ENCODE measurements at places on chromosomes 3 and 15.
A peak's percentile ranks its signal among the peaks of the same experiment; 100 is the strongest.

- DNase-seq: no peak
These were observed 14.1 kb upstream of the TOPAZ1 start for GRCh38 chr3:44227632-44228031.

GRCh38 chr3:185629554-185630181 is 43.6 kb downstream of the SENP2 start:
- DNase-seq: no peak

DNA sequence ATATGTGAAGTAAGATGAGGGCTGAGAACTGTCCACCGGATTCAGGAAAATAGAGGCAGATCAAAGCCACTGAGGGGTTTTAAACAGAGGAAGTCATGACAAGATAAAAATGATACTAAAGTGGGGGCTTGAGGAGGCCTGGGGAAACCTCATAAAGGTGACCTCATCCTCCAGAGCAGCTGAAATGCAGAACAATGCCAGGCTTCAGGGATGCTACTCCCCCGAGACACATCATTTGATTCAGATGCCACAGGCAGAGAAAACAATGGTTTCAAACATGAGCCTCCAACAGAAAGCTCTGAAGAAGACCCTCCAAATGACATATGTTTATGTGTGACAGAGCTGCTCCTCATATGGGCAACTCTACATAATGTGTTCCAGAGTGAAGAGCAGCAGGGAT is 6.4 kb downstream of the CFAP20DC start:
- DNase-seq: no peak

- DNase-seq: no peak
These were observed 263.2 kb downstream of the NR2F2 start for GRCh38 chr15:96593735-96594134.

- no peak for DNase-seq
These were observed 25.6 kb downstream of the HACD2 start for GRCh38 chr3:123559040-123559861.

GRCh38 chr3:123147754-123148535 is 53.8 kb upstream of the SEC22A start:
- no peak for DNase-seq

DNA sequence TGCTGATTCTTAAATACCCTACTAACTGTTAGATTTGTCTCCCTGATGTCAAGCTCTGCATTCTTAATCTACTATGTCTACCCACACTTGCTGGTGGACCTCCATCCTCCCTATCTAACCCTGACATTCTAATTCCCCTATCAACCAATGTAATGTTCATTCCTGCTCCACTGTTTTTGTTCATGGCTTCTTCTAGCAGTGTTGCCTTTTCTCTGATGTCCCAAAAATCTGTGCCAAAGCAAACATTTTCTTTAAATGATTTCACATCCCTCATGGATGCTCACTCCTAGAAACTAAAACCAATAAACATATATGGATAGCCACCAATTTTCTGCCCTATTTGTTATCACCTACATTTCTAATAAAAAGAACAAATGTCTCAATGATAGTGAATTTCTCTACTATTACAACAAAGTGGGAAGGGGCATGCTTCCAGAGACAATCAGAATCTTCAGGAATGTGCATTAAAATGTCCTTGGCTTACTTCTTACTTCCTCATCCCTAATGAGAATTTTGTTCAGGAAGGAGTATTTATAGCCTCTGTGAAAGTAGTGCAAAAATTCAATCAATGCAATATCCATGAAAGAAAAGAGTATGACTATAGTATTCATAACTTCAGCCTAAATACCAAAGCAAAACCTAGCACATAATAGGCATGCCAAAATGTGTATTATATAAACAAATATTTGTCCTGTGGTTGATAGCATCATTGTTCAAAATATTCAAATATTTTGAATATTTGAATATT is 273.3 kb downstream of the ZNF385D start:
- DNase-seq: no peak

GRCh38 chr15:35309886-35310285 is 224.8 kb upstream of the NANOGP8 start:
- no peak for DNase-seq

DNA sequence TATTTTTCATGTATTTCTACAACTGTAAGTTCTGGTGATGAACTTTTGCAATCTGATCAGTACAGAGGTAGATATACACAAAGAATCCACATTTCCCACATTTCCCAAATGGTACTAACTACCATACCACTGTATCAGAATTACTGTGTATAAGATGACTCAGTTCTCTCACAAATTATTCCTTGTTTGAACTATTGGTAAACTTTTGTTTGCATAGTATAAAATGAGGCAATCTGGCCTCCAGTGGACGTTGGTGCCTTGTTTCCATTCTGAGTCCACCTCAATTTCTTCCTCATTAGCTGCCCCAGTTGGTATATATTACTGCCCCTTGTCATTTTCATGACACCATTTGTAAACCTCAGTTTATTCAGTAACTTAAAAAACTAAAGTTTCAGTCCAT is 38.5 kb downstream of the SPTSSB start:
- DNase-seq: no peak

DNA sequence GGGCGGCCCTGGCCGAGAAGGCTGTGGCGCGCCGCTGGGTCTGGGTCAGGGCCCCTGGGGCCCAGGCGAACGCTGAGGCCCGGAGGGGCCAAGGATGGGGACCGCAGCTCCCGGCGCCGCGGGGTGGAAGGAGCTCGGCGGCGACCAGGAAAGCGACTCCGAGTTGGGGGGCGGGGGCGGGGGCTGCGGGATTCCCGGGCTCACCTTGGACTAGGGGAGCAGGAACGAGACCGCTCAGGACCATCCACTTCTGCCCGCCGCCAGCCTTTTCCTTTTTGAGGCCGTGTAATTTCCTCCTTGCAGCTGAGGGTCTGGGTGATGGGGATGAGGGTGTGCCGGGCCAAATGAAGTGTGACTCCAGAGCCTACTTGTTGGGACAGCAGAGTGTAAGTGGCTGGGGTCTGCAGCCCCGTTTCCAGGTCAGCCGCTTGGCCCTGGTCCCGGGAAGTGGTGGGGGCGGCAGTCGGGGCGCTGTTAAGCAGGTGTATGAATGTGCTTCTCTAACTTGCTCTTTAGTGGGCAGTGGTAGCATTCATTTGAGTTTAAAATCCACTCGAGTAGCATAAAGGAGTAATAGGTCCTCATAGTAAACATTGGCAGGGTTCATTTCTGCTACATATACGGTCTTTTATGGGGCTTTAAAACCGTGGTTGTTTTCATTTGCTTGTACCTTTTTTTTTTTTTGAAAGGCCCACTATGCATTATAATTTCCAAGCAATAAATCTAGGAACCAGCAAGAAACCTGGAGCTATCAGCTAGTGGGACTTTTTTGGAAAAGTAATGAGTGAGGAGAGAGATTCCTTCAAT is 717 bp downstream of the PXK start:
- no peak for DNase-seq

DNA sequence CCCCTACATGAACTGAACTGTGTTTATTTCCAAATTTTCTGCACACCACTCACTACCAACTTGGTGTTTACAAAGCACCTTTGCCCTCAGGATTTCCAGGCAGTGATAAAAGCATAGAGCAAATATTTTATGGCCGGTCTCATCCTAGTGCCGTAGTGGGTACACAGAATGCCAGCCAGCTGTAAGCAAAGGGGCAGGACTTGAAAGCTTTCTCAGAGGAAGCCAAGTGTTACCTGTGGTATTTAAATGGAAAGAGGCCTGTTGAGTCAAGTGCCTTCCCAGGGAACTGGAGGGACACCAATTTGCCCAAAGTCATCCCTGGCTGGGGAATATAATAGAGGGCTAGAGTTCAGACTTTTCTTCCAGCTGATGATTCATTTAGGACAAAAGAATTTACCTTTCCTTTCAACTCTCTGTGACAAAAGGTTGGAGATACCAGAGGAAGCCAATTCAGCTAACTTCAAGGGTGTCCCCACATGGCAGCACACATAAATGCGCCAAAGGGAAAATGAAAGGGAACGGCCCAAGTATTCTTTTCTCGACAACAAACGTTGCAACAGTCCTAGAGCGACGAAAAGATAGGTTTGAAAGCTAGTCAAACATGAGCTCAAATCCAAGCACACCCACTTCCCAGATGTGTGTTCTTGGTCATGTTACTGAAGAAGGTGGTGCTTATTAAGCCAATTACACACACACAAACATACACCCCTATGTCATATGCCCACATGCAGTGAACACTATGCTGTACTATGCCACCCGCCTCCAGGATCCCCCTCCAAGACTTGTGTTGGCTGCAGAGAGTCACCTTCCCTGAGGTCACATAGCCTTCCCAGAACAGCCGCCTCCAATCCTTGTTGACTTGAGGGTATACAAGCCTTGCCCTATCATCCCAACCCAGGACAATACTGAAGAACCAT is 27.7 kb downstream of the MAGI1 start:
- DNase-seq: no peak

GRCh38 chr3:181851063-181851462 is 139.3 kb downstream of the SOX2 start:
- DNase-seq: no peak

GRCh38 chr3:137165117-137165806 is 207.5 kb downstream of the IL20RB start:
- no peak for DNase-seq

DNA sequence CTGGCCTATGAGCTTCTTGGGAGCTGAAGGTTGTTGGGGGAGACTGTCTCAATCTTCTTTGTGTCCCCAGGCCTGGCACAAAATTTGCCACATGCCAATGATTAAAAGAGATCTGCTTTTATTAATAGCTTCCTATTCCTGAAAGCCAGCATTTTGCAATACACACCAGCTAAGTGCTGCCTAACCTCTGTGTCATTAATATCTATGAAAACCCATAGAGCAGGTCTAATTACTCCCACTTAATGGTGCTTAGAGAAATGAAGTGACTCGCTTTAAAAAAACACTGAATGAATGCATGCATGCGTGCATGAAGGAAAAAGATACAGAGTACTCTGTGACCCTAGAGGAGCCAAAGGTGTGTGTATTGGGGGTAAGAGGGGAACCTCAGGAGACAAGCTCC is 55.0 kb downstream of the SLC6A1 start:
- DNase-seq: no peak

DNA sequence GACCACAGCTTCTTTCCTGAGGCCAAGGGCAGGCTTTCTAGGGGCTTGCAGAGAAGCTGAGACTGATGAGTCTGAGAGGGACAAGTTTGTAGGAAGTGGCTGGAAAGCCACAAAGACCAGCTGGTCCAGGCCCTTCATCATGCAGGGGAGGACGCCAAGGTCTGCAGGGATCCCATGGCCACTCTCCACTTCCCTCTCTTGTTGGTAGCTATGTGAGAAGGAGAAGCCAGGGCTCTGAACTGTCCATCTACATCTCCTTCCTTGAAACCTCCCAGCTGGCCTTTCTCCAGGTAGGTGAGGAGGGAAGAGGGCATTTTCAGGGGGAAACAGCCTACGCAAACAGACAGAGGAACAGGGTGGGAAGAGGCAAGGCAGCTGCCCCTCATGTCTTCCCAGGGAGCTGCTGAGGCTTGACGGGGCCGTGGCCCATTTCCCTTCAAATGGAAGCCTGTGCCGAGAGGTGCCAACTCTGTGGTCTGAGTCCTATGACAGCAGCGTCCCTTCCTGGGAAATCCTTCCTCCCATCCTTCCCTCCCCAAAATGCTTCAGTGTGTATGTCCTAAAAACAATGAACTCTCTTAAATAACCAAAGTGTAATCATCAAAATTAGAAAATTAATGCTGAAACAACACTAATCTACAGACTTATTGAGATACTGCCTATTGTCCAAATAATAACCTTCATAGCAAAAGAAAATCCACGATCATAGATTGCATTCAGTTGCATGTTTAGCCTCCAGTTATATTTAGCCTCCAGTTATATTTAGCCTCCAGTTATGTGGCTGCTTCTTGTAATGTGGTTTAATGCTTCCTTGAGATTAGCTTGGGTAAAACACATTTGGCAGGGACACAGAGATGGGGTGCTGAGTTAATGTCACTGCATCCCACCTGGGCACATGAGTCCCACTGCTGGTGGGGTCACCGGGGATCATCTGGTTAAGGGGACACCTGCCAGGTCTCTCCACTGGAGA is 36.0 kb downstream of the GNB5 start:
- no peak for DNase-seq

DNA sequence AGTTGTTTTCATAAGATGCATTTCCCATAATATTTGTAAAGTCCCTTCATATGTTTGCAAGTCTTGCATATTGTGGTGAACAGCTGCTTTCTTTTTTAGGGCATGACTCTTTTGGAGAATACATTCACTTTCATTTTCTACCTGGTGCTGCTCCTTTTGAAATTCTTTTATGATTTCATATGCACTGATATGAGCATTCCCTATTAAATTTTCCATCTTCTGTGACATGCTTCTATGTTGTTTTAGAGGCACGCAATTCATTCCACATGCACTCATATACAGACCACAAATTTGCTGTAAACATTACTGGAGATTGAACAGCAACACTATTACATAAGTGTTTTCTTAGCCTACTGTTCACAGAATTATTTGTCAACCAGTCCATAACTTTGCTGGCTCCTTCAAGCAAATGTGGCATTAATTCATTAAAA is 92.8 kb upstream of the TNFSF10 start:
- no peak for DNase-seq

DNA sequence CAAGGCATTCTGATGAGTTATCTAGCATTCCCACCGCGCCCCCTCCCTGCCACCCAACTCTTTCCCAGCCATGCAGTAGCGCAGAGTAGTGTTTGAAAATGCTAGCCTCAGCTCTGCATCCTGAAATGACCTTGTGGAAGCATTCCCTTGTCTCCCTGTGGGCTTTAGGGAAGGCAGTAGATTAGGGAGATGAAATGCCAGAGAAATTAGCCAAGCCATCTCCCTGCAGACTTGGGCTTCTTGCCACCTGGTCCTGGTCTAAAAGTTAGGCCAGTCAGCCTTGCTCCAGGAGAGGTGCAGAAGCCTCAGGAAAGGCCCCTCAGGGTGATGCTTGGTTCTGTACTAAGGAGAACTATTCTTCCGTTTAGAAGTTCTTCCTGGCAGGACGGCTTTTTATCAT is 231.2 kb downstream of the CACNA2D3 start:
- DNase-seq: no peak

DNA sequence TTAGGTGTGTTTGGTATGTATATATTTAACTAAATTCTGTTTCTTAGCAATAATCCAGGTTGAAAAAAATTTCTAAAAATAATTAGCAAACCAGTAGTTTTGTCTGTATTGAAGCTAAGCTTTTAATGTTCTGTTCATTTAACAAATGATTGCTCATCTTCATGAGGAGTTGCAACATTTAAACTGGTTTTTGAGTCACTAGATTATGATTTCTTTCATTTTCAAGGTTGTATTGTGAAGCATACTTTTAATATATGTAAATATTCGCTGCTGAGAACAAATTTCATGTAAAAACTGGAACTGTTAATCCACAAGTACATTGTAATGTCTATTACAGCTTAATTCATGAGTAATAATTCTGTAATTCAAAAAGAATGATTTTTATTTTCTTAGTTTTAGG is 192.7 kb downstream of the MBNL1 start:
- no peak for DNase-seq

- DNase-seq: no peak
These were observed 129.9 kb downstream of the P3H2 start for GRCh38 chr3:189990826-189991225.

GRCh38 chr15:70271422-70272088 is 173.8 kb upstream of the TLE3 start:
- DNase-seq: peak; percentile 89

GRCh38 chr3:111749171-111750170 is 109.6 kb upstream of the PHLDB2 start:
- DNase-seq: no peak

- no peak for DNase-seq
These were observed 38.3 kb downstream of the SAXO2 start for GRCh38 chr15:82300883-82301282.

- DNase-seq: no peak
These were observed 3.2 kb upstream of the ITIH1 start for GRCh38 chr3:52774066-52774713.
